ENCODE measurements at places on chromosomes 4 and X.

DNA sequence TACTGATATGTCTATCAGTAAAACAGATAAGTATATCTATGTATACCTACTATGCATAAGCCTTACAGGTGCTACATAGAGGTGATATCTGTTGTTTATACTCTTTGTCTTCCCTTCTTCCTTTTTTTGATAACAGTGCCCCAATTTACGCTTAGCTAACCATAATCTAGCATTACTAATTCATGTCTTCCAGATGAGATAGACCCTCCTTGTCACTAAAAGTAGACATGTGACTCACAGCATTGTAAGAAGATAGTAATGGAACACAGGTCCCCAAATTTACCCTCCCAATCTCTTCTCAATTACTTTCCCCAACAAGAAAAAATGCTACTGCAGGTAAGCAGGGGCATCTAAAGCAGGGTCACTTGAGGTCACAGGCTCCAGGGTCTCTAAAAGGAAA, 7.9 kb upstream of the NFKB1 start:
- DNase-seq, result no peak

GRCh38 chrX:53356186-53356585, 66.3 kb downstream of the SMC1A start:
- no peak for DNase-seq

GRCh38 chr4:52016981-52017380, 3.2 kb downstream of the LRRC66 start:
- no peak for DNase-seq

DNA sequence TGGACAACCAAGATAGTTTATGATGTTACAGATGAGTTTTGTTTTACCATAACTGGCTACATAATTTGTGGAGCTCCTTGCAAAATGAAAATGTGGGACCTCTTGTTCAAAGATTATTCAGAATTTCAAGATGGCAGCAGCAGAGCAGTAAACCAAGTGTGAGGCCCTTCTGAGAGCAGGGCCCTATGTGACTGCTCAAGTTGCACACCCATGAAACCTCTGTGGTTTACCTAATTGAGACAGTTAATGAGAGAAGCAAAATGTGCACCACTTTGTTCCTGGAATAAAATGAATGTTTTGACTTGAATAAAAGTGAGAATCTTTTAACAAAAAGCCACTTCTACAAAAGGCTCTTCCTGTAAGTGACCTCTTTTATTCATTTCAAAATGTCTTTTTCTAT, 519.2 kb downstream of the RPA4 start:
- DNase-seq, result no peak

GRCh38 chrX:136097871-136098805, 49.2 kb upstream of the FHL1 start:
- no peak for DNase-seq

DNA sequence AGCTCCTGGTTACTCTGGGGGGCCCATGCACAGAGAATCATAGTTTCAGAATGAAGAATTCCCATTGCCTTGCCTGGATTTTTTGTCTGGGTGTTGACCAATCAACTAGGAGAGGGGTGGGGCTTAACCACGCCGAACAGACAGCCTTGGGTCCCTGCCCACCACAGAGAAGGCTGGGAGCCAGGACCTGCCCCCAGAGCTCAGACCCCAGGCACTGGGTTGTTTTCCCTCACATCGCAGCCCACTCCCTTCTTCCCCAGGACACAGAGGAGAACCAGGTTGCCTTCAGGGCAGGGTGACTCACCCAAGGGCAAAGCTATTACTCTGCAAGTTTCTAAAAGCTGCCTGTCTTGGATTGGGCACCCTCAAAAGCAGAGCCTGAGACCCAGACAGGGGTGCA, 23.3 kb upstream of the CRMP1 start:
- no peak for DNase-seq

All from EH (cell line).